Fibroblast of mammary gland (primary cell): ENCODE measurements at places on chromosomes 3 and 15.

GRCh38 chr15:62912808-62913207 lies 129.7 kb upstream of the TPM1 start:
- no peak for DNase-seq

- DNase-seq = peak; percentile 38
Measured at GRCh38 chr15:60970246-60971170, 258.6 kb downstream of the RORA start.

- no peak for DNase-seq
Measured at GRCh38 chr15:82680200-82681102, 29.2 kb downstream of the AP3B2 start.

GRCh38 chr3:179961071-179961702 lies 75.5 kb downstream of the PEX5L start:
- DNase-seq = no peak

GRCh38 chr15:85047271-85047948 lies 65.8 kb downstream of the PDE8A start:
- DNase-seq = peak; percentile 90
